ENCODE measurements at places on chromosomes 16 and 17.

DNA sequence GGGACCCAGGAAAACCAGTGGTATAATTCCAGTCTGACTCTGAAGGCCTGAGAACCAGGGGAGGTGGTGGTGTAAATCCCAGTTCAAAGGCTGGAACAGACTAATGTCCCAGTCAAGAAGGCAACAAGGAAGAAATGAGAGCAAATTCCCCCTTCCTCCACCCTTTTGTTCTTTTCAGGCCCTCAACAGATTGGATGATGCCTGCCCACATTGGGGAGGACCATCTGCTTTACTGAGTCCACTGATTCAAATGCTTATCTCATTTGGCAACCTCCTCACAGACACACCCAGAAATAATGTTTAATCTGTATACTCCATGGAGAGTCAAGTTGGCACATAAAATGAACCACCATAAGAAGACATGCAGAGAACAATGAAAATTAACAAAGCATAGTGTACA, 61.9 kb upstream of the CRYM start:
- DNase-seq = no peak

- DNase-seq = no peak
These were observed 534 bp downstream of the GPATCH8 start for GRCh38 chr17:44502598-44503146.

DNA sequence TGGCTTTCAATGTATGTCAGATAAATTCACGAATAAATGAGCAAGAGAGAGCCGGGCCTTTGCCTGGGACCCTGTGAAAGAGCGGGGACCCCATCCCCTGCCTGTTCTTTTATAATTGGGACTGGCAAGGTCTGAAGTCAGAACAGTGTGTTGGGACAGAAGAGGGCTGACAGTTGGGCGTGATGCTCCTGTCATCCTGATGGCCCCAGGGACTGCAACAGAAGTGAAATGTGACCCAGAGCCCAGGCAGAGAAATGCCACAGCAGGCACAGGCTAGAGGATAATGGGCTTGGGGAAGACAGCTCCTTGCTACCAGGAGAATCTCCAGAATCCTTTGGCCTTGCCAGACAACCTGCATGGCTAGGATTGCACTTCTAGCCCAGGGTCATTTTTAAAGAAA, 37.9 kb downstream of the GSG1L start:
- no peak for DNase-seq

- DNase-seq = no peak
These were observed 13.4 kb upstream of the HERPUD1 start for GRCh38 chr16:56918467-56919012.

DNA sequence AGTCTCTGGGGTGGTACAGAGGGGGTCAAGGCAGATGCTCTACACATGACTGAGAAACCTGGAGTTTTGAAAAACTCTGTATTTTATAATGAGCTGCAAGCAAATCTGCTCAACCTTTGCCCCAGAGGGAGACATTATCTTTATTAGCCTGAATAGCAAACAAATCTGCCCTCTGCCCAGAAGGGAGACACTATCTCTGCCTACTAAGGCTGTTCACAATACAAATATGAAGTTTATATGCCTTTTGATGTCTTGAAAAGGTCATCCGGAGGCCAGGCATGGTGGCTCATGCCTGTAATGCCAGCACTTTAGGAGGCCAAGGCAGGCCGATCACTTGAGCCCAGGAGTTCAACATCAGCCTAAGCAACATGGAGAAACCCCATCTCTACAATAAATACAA, 11.0 kb upstream of the XYLT1 start:
- no peak for DNase-seq

GRCh38 chr16:11526655-11527350, 59.9 kb downstream of the LITAF start:
- no peak for DNase-seq

- DNase-seq = no peak
These were observed 83.5 kb downstream of the KANSL1 start for GRCh38 chr17:46109603-46110189.

DNA sequence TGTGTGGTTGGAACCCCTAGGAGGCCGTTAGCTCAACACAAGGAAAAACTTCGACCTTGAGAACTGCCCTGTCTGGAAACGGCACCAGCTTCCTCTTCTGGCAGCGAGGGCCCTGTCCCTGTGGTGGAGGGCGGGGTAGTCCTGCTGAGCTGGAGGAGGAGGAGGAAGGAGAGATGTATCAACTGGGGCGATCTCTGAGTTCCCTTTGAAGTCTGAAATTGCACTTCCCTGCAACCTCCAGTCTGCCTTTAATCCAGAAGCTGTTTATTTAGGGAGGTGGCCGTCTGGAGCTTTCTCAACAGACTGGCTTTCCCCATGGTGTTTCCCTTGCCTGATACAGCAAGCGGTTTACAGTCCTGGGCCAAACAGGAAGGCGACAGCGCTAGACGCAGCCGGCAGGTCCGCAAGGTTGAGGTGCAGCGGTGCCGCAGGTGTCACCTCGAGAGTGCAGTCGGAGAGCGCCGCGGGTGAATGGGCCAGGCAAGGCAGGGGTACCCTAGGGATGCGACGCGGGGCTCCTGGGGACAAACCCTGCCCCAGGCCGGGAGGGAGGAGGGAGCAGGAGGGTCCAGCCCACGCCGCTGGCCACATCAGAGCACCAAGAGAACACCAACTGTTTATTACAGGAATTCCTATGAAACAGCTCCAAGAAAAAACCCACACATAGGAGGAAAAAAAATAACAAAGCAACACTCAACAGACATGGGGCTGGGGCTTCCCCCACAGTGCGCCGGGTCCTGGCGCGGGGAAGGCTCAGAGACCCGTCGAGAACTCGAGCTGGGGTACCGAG, 11.4 kb upstream of the MRPS23 start:
- DNase-seq = peak; percentile 41
